ENCODE measurements at places on chromosomes 12 and 14.

DNA sequence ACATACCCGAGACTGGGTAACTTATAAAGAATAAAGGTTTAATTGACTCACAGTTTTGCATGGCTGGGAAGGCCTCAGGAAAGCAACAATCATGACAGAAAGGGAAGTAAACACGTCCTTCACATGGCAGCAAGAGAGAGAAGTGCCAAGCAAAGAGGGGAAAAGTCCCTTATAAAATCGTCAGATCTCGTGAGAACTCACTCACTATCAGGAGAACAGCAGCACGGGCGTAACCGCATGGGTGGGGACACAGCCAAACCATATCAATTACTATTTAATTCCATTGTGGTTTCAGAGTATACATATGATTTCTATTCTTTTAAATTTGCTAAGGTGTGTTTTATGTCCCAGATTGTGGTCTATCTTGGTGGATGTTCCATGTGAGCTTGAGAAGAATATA is 117.9 kb downstream of the SCAF11 start:
- no peak for DNase-seq

GRCh38 chr14:104144911-104145825 is 6.8 kb downstream of the KIF26A start:
- no peak for DNase-seq

- no peak for DNase-seq
Observed at GRCh38 chr12:77847680-77848431, 17.2 kb downstream of the NAV3 start.

DNA sequence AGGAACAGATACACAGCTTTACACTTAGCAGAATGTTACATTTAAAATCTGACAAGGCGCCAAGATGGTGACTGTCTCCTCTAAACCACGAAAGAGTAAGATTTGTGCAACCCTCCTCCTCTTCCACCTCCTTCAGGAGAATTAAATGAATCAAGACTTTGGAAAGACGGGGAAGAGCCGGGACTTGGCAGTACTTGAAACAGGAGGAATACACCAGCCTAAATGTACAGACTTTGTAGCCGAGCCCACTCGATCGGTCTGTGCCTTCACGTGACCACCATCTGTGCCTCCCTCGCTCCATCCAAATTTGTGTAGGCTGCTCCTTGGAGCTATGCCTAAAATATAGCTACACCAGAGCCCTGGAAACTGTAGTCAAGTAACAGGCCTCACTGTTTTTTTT is 38.3 kb downstream of the SSPN start:
- DNase-seq, result no peak

- no peak for DNase-seq
Observed at GRCh38 chr12:77788231-77789168, 42.2 kb upstream of the NAV3 start.

- DNase-seq, result peak; percentile 9
Observed at GRCh38 chr12:68012712-68013111, 23.5 kb downstream of the IFNG-AS1 start.

DNA sequence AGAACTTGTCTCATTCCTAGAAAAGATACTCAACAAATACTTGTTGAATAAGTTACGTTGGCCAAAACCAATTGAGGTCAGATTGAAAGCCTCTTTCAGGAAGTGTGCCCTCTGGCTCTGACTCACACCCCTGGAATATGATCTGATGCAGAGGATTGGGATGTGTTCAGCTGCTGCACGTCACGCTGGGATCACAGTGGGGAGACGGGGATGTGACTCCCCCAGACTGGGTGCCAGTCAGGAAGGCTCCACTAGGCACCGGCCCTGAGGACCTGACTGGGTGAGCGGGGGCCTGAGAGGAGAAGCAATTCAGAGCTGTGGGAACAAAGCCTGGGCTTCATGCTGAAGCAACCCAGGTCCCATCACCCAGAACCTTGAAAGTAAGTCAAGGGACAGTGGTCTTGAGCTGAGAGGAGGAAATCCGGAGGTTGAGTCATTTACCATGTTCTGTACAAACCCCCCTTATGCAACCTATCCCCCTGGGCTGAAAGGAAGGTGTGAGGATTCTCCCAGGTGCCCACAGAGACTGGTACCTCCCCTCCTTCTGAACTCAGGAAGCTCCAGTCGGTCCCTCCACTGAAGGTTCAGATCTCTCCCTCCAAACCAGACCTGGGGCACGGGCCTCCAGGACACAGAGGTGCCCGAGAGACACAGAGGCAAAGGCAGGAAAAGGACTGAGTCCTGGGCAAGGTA is 3.9 kb downstream of the CEBPE start:
- DNase-seq, result no peak

- no peak for DNase-seq
Observed at GRCh38 chr12:25377469-25378177, 126.9 kb upstream of the KRAS start.

- no peak for DNase-seq
Observed at GRCh38 chr14:81004575-81004974, 49.2 kb downstream of the TSHR start.

DNA sequence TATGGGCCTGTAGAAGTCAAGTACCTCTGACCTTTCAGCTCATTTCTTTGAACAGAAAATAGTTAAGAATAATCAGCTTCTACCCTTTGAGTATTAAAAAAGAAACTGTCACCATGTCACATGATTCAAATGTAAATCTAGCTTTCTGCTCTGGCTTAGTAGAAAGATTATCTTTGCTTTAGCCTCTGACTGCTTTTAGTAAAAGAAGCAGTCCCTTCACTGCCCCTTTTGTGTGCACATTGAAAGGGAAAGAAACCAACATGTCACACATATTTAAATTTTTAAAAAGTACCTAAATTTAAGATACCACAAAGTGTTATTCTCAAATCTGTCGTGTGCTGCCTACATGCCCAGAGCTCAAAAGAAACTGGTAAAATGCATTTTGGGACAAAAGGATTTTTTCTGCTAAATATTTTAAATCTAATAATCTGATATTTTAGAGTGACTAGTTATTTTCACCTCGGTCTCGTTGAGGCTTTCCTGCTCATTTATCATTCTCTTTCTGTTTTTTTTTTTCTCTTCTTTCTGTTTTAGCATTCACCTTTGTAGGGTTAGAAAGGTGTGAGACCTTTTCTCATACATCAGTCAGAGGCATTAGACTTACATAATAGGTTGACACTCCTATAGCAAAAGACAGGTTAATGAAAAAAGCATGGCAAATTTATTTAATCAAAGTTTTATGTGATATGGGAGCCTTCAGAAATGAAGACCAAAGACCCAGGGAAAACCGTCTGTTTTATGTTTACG is 41.3 kb downstream of the SLC16A7 start:
- no peak for DNase-seq

DNA sequence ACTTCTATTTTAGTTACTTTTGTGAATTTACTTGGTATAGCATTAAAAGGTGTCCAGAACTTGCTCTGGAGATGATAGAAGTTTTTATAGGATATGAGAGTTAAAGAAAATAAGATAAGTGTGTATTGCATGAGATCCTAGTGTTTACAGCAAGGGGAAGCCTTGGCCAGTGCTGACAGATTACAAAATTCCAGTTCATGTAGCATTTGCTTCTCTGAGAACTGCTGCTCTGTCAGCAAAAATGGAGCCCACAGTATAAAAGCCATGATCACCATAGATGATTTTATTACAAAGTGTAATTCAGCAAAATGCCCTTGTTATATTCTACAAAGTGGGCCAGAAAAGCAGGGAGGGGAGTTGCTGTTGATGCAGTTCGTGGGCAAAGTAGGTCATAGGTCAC is 40.0 kb upstream of the ATF1 start:
- no peak for DNase-seq

- no peak for DNase-seq
Observed at GRCh38 chr12:14275886-14276285, 89.6 kb upstream of the ATF7IP start.

- DNase-seq, result no peak
Observed at GRCh38 chr14:35295845-35296161, 3.6 kb downstream of the PSMA6 start.

DNA sequence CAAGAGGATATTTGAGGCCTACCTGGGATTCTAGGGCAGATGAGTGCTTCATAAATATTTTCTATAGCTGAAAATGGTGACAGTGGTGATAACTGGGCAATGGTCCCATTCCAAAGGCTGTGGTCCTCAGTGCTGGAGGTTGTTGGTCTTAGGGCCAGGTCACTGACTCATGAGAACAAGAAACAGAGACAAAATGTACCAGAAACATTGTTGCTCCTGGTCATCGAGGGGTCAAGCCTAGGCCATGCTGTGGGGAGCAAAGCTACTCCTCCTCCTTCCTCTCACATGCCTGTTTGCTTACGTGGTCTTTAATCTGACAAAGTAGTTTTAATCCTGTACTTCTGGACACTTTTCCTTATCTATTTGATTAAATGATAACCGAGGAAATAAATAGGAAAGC is 33.8 kb downstream of the ERG28 start:
- no peak for DNase-seq

DNA sequence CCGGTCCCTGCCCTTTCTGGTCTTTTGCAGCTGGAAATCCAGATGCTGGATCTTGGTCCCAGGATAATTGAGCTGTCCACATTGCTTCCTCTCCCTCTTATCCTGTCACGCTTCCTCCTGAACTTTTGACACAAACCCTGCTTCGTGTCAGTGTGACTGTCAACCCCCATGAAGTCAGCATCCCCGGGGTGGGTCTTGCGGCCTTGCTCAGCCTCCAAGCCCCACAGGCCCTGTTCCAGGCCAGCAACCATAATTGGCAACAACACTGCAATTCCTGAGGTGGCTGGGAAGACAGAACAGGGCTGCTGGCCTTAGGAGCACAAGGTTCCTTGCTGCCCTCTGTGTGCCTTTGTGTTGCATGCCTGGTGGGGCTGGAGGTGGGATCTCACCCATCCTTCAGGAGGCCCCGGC is 74.9 kb downstream of the NTF3 start:
- no peak for DNase-seq

DNA sequence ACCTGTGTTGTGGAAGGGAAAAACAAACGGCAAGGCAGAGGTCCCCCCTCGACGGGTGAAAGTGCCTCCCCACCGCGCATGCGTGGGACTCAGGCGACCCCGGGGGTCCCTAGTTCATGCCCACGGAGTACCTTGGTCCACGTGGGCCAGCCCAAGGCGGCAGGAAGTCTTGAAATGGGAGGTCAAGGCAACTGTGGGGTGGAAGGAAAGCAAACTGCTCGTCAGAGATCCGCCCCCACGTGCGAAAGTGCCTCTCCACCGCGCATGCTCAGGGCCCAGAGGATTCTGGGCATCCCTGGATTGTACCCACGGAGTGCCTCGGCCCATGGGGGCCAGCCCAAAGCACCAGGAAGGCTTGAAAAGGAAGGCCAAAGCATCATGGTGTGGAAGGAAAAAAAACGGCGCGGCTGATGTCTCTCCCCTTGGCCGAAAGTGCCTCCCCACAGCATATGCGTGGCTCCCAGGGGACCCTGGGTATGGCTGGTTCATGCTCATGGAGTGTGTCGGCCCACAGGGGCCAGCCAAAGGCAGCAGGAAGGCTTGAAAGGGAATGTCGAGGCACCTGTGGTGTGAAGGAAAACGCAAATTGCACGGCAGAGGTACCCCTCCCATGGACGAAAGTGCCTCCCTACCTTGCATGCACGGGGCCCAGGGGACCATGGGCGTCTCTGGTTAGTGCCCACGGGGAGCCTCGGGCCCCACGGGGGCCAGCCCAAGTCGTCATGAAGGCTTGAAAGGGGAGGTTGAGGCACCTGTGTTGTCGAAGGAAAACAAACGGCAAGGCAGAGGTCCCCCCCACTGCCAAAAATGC is 369.7 kb downstream of the ALG10 start:
- DNase-seq, result no peak

GRCh38 chr12:56914256-56914655 is 20.0 kb downstream of the SDR9C7 start:
- DNase-seq, result no peak

DNA sequence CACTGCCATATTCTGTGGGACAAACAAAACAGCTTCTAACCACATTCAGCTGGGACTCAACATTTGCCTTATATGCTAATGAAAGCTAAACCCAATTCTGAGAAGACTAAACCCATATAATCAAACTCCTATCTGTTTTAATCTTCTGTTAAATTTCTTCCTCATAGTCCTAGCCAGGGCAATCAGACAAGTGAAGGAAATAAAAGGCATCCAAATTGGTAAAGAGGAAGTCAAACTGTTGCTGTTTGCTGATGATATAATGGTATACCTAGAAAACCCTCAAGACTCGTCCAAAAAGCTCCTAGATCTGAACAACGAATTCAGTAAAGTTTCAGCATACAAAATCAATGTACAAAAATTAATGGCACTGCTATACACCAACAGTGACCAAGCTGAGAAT is 157.1 kb downstream of the PHLDA1 start:
- DNase-seq, result no peak

GRCh38 chr14:54691525-54692283 is 124.8 kb downstream of the SAMD4A start:
- no peak for DNase-seq

DNA sequence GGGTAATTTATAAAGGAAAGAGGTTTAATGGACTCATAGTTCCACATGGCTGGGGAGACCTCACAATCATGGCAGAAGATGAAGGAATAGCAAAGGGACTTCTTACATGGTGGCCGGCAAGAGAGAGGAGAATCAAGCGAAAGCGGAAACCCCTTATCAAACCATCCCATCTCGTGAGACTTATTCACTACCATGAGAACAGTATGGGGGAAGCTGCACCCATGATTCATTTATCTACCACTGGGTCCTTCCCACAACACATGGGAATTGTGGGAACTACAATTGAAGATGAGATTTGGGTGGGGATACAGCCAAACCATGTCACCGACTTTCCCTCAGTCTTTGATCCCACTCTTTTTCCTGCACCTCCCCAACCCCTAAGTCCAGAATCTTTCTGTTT is 12.6 kb upstream of the CTDSP2 start:
- no peak for DNase-seq

DNA sequence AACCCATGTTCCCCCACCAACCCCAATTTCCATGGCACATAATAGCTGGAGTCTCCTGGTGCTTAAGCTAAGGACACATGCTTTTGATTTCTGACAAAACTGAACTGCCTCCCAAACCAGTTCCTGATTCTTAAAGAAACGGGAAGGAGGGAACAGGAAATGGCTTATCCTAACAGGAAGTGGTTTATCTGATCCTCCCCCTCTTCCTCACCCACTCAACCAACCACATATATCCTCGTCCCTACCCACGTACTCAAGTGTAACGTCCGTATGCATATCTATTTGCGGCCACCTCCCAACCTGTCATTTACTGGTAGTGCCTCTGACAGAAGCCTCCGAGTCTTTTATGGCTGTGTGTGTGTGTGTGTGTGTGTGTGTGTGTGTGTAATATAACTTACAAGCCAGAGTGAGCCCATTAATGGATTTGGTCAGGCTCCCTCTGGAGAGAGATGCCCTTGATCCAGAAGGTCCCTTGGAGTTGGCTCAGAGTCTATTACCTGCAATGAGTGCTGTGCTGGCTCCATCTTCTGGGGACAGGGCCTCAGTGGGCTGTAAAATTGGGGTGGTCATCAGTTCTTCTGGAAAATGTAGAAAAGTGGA is 7.7 kb downstream of the DAZAP2 start:
- DNase-seq, result no peak

DNA sequence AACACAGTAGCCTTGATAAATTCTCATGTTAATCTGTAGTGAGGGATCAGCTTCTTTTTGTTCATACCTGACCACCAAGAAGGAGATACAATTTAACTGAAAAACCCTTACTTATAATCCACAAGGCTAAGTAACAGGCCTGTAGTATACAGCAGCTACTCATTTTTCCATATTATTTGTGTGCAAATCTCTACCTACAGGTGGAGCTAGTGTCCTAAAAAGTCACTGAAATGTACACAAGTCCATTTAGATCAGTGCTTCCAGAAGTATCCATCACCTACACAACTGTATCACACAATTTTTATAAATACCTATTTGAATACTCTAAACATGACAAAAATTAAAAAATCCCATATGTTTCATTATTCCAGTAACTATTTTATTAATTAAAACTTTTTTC is 173.2 kb downstream of the SLC35F4 start:
- DNase-seq, result no peak
